Lung (tissue), 17 donors: ENCODE measurements at places on chromosomes 2 and 18.

- no peak for DNase-seq
Measured at GRCh38 chr2:38386377-38386776, 9.3 kb upstream of the ATL2 start.

DNA sequence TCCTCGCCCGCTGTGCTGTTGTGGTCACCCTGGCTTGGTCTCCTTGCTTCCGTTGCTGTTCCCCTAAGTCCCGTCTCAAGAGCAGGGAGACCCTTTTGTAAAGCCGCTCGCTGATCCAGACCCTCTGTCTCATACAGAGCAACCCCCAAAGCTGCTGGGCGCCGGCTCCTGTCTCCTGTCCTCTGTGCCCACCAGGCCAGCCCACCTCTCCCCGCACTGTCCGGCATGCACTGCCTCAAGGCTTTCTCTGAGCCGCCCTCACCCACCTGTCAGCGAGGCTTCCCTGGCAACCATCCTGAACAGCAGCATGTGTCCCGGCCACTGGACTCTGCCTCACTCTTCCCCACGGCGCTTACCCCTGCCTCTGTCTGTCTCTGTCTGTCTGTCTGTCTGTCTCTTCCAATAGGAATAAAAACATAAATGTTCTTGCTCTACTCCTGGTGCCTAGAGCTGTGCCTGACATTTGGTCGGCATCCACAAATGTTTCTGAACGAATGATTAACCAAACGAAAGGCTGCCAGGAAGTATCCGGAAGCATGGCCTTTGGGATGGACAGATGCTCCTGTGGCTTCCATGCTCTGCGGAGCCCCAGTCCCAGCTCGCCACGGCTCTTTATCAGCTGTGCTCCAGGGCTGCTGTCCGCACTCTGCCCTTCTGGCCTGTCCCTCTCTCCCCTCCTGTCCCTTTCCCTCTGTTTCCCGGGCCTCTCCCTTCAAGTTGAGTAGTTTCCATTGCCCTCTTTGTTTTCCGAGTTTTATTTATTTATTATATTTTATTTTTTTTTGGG, 7.8 kb downstream of the COLEC11 start:
- DNase-seq: no peak

DNA sequence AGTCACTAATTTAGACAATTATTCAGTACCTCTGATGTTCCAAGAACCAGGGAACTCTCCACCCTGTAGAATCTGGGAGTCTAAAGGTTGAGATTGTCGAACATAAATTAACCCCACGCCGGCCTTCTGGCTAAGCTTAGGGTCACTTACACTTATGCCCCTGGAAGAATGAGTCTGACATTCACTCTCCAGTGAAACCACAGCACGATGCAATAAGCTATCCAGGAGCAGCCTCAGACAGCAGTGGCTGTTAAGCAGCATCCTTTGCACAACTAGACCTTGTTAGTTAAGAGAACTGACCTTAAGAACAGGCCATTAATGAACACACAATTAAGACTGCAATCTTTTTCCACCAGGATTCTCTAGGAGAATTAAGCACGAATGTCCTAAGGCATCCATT, 25.0 kb downstream of the SH3YL1 start:
- no peak for DNase-seq

- peak; percentile 49 for DNase-seq
Measured at GRCh38 chr2:128309280-128310093, 9.2 kb downstream of the HS6ST1 start.

GRCh38 chr18:36446059-36446458, 148.5 kb downstream of the FHOD3 start:
- DNase-seq: no peak

- DNase-seq: no peak
Measured at GRCh38 chr2:225788571-225789094, 389.1 kb downstream of the NYAP2 start.

GRCh38 chr18:13147130-13147529, 71.4 kb upstream of the LDLRAD4 start:
- no peak for DNase-seq

GRCh38 chr18:56831988-56832387, 180.8 kb downstream of the WDR7 start:
- no peak for DNase-seq

GRCh38 chr2:48319863-48320262, 210.1 kb upstream of the STON1 start:
- no peak for DNase-seq

GRCh38 chr2:181036848-181037603, 56.6 kb downstream of the UBE2E3 start:
- DNase-seq: no peak

DNA sequence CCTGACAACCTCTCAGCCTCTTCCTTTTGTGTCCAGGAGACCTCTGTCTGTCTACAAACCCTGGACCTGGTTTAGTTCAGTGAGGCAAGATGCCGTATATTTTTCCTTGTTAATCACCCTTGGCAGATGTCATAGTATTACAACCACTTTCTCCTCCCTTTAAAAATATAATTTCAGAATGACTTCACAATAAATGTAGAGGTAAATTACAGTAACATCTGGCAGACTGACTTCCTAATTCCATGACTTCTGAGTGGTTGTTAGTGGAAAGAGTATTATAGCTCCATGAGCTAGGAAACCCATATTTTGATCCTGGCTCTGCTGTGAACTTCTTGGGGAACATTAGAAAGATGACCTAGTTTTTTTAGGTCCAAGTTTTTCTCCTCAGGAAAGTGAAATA, 39.5 kb downstream of the SPATS2L start:
- DNase-seq: no peak

- no peak for DNase-seq
Measured at GRCh38 chr2:178949584-178949983, 100.4 kb downstream of the CCDC141 start.

GRCh38 chr2:113709022-113709421, 47.4 kb downstream of the SLC35F5 start:
- no peak for DNase-seq

GRCh38 chr2:120702061-120702460, 33.6 kb upstream of the GLI2 start:
- peak; percentile 61 for DNase-seq

DNA sequence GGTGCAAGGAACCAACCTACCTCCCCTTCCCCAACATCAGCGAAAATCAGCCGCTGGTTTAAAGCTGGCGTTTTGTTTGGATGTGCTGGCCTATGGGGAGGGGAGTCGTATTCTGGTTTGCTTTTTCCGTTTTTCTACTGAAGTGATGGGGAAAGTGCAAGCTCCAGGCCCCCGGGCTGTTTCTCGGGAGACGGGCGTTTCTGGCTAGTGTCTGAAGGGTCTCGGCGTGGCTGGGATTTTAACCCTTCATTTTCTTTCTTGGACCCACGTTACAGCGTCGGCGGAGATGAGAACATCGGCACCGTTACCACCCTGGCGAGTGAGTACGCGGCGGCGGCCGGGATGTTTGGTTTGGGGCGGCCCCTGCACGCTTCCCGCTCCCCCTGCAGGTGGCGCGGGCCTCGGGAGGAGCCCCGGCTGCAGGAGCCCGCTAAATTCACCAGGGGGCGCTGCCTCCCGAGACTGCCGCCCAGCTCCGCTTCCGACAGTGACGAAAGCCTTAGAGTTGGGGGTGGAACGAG, 70.7 kb downstream of the PLB1 start:
- DNase-seq: peak; percentile 90

GRCh38 chr18:76756531-76757253, 65.7 kb upstream of the ZNF236 start:
- no peak for DNase-seq

- no peak for DNase-seq
Measured at GRCh38 chr2:73564986-73565385, 77.2 kb downstream of the NAT8 start.

DNA sequence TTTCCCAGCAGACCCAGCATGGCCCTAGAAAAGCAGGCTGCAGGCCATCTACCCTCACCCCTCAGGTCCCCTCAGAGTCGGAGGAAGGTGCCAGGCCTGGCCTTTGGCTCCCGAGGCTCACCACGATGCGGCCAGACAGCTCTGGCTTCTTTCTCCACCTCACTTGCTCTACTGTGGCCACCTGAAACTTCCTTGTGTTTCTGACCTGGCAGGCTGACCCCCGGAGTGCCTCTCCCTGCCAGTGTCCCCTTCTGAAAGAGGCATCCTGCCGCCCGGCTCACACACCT, 375.0 kb upstream of the HS6ST1 start:
- DNase-seq: no peak

- no peak for DNase-seq
Measured at GRCh38 chr18:78074400-78075020, 824.9 kb downstream of the GALR1 start.

DNA sequence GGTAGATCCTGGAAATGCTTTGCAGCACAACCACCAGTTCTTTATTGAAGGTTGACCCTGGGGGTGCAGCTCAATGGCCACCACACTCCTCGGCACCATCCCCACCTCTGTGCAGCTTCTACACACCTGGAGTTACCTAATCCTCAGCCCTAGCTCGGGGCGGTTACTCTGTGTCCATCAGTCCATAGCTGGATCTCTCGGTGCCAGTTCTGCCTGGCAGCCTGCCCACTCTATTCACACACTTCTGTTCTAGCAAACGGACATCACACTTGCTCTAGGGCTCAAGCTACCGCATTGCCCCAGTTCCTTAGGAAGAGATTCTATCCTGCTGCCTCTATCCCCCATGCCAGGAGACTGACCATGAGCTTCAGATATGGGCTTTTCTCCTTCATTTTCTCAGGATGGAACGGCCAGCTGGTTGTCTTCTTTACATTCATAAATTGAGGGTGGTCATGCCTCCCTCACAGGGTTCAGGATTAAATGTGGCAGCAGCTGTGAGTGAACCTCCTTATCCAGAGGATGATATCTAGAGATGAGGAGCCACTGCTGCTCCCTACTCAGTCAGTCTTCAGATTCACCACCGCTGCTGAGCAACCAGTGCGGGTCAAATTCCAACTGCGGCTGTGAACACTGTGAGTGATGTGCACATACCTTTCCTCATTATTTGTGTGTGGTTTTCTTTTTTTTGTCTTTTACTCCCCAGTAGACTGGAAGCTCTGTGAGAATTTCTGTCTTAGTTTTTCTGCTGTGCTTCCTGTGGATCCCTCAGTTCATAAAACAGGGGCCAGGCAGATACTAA, 66.9 kb upstream of the TRIB2 start:
- DNase-seq: no peak

GRCh38 chr2:19607931-19608771, 249.7 kb upstream of the OSR1 start:
- no peak for DNase-seq

DNA sequence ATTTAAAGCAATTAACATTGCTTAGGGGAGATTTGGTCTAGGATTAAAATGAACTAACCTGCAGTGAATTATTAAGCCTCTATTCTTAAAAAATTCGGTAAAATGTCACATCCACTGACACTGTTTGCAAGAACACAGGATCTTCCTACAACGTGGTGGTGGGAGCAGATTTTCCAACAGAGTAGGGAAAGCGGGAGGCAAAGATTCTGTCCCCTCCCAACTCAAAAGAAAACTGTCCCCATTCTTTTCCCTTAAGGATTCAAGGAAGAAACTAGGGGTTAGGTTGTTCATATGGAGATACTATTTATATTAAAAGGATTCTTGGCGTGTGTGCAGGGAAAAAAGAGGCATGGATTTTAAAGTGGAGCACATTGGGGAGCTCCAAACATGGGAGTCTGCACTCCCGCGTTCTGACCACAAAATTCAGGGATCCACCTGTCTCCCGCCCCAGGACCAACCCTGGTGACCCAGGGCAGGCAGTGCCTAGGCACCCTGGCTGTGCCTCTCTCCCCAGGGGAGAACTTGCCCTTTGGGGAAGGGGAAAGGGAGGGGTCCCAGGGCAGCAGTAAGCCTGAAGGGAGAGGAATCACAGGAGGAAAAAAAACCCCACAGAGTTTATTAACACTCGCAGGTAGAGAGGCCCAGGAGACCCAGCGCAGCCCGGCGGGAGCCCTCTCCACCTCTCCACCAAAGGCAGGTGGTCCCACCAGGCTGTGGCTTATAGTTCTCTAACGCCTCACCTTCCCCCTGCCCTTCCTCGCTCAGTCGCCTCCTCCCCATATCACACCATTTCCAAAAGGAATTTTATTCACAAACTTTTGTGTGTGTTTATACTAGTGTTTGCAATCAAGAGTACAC, 2.3 kb downstream of the PTGR3 start:
- no peak for DNase-seq

DNA sequence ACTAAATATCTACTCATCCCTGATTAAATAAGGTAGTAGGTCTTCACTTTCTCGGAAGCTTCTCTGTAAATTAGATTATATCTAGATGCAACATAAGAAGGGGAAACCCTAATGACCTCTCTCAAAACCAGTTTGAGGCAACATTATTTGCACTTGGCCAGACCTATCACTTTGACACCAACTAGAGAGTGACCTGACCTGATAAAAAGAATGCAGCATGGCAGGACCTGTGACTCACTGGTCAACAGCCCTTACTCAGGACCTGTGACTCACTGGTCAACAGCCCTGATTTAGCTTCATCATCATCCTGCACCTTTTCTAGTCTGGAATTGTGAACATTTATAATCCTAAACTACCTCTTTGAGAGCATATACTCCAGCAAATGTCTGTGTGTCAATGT, 1957.7 kb upstream of the CELF4 start:
- no peak for DNase-seq

GRCh38 chr2:198063242-198063641, 258.8 kb downstream of the PLCL1 start:
- DNase-seq: no peak

GRCh38 chr2:141529659-141530058, 601.2 kb downstream of the LRP1B start:
- DNase-seq: peak; percentile 7

DNA sequence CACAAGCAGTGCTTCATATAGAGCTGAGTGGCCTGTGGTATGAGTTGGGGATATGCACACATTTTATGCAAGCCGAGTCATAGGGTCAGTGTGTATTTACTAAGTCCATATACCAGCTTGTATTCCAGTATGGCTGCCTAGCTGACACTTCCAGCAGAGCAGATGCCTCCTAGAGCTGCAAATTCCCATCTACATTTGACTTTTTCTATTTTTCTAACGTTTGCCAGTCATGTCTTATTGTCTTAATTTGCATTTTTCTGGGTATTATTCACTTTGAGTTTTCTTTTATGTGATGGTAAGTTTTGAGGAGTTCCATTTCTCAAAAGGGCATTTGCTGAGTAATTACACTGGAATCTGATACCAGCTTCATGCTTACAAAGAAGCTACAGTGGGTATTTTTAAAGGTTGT, 334.5 kb upstream of the CDH2 start:
- no peak for DNase-seq

DNA sequence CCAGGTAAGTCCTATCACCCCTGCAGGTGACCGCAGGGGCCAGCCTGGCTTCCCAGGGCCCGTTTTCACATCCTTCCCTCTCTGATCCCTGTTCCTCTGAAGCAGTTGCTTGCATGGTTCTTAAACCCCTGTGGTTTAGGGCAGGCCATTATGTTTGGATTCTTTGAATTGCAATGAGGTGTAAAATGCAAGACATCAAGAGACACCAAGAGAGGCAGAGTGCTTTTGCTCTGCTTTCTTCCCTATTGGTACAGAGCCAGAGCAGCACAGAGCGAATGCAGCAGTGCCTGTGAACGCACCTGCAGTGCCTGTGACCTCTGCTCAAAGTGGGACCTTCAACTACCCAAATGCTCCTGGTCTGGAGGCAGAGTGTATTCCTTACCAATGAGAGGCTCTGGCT, 7.6 kb downstream of the RFX8 start:
- no peak for DNase-seq
